Kidney tubule cell (primary cell): ENCODE measurements at places on chromosomes 5 and 9.

GRCh38 chr5:59062986-59063683 is 480.3 kb downstream of the RAB3C start:
- DNase-seq: no peak

GRCh38 chr5:77643654-77644370 is 5.3 kb upstream of the OTP start:
- no peak for DNase-seq

DNA sequence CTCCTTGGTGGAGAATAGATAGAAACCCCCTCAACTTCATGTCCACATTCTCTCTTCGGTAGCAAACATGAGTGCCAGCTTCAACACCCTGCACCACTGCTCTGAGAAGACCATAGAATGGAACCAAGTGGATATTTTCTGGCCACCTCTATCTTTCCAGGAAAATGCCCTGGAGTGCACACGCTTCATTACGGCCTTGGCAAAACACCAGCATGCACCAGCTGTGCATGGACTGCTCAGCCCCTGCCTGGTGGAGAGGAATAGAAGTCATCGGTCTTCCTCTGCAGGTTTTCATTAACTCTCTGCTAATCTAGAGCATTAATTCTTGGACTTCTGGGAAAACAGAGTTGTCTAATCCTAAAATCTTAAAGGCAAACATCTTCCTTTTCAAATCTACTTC is 211.6 kb upstream of the TMEM161B start:
- no peak for DNase-seq

GRCh38 chr5:169701910-169702451 is 64.9 kb downstream of the DOCK2 start:
- peak; percentile 59 for DNase-seq

- peak; percentile 52 for DNase-seq
Observed at GRCh38 chr5:54673523-54674225, 156.1 kb downstream of the SNX18 start.

DNA sequence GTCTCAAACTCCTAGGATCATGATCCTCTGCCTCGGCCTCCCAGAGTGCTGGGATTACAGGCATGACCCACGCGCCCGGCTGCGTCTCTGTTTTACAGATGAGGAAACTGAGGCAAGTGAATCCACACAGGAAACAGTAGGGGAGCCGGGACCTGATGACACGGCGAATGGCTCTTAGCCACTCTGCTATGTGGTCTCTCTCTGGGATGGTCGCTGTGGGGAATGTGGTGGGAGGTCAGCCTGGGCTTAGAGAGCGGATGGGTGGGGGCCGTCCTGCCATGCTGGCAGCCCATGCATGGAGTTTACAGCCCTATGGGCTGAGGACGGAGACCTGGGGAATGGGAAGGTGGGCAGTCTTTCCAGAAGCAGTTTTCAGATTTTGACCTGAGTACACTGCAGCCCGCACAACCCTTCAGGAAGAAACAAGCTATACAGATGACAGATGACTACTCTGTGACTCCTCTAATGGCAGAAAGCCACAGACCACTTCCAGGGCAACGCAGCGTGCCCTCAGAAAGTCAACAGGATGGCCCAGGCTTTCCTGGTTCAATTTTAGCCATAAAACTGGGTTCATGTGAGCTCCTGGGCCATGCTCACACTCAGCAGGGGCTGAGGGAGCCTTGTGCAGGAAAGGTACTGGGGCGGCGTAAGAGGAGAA is 136.1 kb upstream of the RAPGEF1 start:
- peak; percentile 35 for DNase-seq

- no peak for DNase-seq
Observed at GRCh38 chr5:150590979-150591695, 49.3 kb upstream of the SYNPO start.

- DNase-seq: no peak
Observed at GRCh38 chr9:137430723-137431415, 7.7 kb downstream of the NOXA1 start.

DNA sequence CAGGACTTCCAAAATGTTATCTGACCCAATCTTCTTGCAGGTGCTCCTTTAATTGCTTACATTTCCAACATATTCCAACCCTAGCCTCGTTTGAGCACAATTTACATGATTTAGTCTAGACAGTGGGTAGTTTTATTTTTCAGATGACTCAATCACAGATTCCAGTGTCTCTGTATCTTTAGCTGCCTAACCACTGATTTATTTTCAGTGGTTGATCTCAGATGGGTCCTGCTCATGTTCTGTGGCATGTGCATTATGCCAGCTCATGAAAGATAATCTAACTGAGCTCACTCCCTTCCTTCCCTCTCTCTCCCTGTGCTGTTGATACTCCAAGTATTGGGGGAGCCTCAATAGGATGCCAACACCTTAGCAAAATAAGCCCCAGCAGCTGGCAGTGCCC is 106.1 kb upstream of the ICE1 start:
- peak; percentile 68 for DNase-seq

GRCh38 chr5:82297711-82298110 is 19.6 kb upstream of the RPS23 start:
- no peak for DNase-seq
